Smooth muscle cell of the brain vasculature (primary cell): ENCODE measurements at places on chromosomes 2 and 18.
A peak's percentile ranks its signal among the peaks of the same experiment; 100 is the strongest.

- no peak for DNase-seq
Measured at GRCh38 chr2:100321179-100321865, 979 bp downstream of the LONRF2 start.

GRCh38 chr2:3785220-3785889 is 82.0 kb downstream of the DCDC2C start:
- no peak for DNase-seq

- no peak for DNase-seq
Measured at GRCh38 chr2:128494640-128495321, 176.1 kb upstream of the HS6ST1 start.

- DNase-seq, result no peak
Measured at GRCh38 chr2:96591054-96591453, 47.1 kb downstream of the KANSL3 start.

- peak; percentile 35 for DNase-seq
Measured at GRCh38 chr2:108927936-108928659, 60.9 kb downstream of the EDAR start.
